ENCODE measurements at places on chromosomes 6 and 20.

DNA sequence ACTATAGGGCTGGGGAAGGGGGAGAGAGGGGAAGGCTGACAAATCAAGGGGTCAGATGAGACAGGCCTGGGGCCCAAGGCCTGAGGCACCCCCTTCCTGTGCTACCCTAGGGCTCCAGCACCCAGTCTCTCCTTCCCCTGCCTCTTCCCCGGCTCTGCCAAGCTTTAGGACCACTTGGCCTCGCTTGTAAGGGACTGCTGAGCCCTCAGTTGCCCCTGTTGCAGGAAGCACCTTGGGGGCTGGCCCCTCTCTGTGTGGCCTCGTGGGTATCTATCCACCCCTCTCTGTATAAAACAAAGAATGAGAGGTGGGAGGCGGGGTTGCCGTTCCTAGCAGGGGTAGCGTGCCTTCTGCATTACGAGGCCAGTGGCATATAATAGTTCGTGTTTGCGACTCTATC, 21.4 kb upstream of the SMOC2 start:
- no peak for DNase-seq

DNA sequence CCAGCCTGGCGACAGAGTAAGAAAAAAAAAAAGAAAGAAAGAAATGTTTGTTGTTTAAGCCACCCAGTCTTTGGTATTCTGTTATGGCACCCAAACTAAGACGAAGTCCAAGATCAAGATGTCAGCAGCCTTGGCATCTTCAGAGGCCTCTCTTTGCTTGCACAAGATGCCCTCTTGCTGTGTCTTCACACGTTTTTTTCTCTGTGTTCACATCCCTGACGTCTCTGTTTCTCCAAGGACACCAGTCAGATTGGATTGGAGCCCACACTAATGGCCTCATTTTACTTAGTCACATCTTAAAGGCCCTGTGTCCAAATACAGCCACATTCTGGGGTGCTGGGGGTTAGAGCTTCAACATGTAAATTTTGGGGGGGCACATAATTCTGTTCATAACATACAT, 380.9 kb downstream of the GJA1 start:
- no peak for DNase-seq

DNA sequence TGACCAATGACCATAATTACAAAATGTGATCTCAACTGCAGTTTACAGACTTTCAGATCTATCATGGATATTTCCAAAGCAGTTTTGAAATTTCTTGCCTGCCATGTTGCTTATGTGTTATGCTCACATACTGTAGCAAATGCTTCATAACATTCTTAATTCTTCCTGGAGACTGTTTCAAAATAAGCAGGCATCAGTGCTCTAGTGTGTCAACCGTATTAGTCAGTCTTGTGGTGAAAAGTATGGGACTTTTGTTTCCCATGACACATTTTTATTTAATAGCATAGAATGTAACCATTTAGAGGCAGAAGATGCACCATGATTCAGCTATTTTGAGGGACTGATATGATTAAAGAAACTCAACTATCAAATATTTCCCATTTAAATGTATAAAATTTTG, 1.7 kb downstream of the POPDC3 start:
- no peak for DNase-seq

GRCh38 chr6:16969699-16970655, 131.9 kb upstream of the STMND1 start:
- no peak for DNase-seq

DNA sequence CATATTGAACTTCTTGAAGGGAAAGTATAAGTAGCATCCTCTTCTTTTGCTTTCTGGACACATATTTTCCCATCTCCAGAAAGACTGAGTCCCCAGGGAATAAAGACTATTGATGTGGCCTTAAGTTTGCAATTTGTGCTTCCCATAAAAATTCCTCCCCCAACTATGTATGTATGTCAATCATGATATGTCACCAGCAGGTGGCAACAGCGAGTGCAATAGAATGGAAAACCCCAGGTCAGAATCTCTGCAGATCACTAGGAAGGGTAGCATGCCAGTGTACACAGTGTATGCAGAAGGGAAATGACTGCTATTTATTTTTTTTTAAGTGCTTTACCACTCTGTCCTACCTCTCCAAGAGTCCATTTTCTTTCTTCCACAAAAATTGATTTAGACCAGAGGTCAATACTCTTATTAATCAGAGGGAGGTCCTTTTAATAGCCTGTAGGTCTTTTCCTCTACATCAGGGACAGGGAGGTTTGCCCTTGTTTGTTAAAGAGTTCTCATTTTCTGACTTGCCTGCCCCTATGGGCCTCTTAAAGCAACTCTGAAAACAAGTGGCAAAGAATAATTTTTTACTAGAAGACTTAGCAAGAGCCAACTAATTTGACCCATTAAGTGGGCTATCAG, 61.4 kb downstream of the BMP2 start:
- peak; percentile 64 for DNase-seq

DNA sequence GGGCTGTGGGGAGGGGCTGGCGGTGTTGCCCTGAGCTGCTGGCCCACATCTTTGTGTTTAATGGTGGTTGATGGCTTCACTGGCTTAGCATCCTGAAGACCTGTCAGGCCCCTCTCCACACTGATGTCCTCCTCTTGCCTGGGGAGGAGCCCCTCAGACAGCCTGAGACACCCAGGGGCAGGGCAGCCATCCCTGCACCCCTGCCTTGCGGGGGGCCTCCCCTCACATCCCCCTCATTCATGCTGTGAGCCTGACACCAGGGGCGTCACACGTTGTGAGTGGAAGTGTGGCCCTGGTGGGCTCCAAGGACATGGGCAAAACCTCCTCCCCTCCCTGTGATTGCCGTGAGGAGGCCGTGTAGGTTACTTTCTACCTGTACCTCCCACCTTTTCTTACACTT, 152.7 kb downstream of the DTNBP1 start:
- DNase-seq = no peak

DNA sequence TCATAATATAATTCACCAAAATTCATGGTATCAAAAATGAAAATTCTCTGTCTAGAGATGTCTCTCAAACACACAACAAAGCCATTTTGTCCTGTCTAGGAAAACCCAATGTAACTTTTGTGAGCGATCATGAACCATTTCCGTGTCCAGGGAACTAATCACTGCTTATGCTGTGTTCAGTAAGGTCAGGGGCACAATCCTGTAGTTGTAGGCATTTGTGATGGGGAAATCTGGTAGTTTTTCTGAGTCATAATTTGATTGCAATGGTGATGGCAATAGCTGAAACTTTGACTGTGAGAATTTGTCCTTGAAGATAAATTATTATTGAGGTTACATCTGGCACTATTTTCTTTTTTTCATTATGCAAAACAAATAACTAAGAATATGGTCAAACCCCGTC, 21.0 kb upstream of the GCLC start:
- no peak for DNase-seq

- DNase-seq = no peak
These were observed 628.0 kb upstream of the ID4 start for GRCh38 chr6:19209202-19209601.

- no peak for DNase-seq
These were observed 168.7 kb upstream of the LRFN2 start for GRCh38 chr6:40755749-40756452.

- no peak for DNase-seq
These were observed 17.5 kb upstream of the PANK2 start for GRCh38 chr20:3871550-3872265.

GRCh38 chr20:24851346-24852019, 97.6 kb upstream of the CST7 start:
- no peak for DNase-seq

- DNase-seq = peak; percentile 40
These were observed 86.9 kb downstream of the LYRM4 start for GRCh38 chr6:5173810-5174209.

- DNase-seq = no peak
These were observed 126.5 kb downstream of the DLL1 start for GRCh38 chr6:170164271-170164900.

DNA sequence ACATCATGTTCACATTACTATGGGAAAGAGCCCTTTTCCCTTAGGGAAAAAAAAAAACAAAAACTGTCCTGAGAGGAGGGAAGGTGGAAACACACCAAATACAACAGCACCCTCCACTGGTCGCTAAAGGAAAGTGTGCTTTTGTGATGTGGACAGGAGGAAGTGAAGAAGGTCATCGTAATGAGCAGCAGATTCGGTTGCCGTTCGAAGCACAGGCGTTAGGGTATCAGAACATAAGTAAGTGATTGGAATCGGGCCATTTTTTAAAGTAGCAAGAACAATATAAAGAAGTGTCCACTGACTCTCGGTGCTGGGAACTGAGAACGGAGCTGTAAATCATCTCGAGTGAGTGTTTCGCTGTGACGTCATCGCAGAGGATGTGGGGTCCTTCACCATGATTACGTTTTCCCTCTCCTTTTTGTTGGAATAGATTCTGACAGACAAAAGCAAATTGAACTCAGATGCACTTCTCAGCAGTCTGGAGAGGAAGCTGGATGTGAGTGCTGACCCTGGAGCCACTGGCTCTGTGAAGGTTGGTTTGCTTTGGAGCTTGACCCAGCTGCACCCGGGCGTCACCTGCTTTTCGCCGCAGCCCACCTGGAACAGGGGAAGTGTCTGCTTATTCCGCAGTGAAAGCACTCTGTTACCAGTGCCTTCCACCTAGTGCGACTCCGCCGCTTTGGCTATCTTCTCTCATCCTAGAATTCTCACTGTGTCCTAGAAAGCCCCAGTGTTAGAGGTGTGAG, 203.6 kb upstream of the GMDS start:
- peak; percentile 34 for DNase-seq

DNA sequence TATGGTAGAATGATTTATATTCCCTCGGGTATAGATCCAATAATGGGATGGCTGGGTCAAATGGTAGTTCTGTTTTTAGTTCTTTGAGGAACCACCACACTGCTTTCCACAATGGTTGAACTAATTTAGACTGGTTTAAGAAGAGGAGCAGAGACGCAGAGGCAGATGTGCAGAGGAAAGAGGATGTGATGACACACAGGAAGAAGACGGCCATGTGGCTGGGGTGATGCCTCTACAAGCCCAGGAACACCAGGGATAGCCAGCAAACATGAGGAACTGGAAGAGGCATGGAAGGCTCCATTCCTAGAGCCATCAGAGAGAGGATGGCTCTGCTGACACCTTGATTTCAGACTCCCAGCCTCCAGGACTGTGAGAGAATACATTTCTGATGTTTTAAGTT, 218.3 kb upstream of the DTNBP1 start:
- DNase-seq = no peak

DNA sequence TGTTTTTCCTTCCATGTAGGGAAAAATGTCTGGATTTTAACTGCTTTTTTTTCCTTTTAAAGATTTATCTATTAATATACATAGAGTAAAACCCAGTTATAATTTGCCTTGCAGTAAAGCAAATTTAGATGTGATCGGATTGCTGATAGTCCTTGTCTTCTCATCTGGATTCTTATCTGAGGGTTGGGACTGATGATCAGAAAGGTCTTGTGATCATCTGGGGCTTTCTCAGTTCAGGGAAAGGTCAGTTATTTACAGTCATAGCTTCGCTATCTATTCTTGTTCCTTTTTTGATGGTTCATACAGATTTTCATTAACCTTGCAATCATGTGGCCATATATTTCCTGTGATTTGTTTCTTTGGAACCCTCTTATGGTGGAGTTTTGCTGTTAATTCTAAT, 63.8 kb upstream of the CLDN20 start:
- DNase-seq = no peak

GRCh38 chr6:153449279-153449678, 318.2 kb upstream of the RGS17 start:
- no peak for DNase-seq

DNA sequence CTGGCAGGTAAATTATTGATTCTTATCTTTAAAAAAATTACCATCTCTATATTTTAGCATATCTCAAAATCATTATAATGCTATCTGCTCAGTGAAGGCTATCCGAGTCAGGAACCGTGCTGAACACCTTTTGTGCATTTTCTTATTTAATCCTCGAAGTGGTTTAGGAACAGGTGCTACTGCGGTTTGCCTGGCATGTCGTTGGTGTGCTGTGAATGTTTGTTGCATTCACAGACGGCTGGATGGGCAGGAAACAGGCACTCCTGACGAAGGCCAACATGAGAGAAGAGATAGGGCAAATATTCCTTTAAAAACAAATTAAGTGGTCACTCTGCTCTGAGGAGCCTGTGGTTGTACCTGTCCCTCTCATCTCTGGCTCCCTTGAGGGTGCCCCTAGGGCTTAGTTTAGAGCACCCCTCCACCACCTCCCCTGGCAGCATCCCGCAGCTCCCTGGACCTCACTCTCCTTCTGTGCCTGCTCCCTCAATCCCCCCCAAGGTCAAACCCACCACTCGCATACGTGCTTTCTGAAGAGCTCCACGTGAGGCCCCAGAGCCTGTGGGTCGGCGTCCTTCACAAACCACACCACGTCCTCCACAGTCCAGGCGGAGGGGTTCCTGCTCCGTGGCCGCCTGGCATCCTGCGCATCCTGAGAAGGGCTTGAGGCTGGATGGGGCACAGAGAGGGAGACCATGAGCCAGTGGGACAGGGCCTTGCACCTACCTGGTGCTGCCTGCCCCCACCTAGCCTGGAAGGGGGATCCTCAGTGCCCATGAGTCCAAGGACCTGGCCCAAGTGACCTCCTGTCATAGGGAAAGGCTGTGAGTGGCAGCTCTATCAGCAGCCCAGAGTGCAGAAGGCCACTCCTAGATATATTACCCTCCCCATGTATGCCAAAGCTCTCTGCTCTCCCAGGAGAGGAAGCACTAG, 116.5 kb downstream of the SCML4 start:
- no peak for DNase-seq

- DNase-seq = no peak
These were observed 21.0 kb upstream of the TCF15 start for GRCh38 chr20:631101-631500.

GRCh38 chr20:6525447-6526303, 241.8 kb upstream of the BMP2 start:
- DNase-seq = no peak

DNA sequence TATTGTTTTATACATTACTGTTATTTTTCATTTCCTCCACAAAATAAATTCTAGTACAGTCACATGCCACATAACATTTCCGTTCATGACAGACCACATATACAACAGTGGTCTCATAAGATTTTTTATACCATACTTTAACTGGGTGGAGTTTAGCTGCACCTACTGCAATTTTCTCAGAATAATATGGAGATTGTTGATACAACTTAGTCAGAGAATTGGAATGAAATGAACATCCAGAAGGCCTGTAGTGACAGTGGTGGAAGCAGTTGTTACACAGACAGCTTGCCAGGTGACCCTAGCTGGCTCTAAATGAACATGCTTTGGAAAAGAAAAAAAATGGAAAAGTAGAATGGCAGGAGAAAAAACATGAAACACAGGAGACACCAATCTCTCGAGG, 183.2 kb upstream of the TCF21 start:
- no peak for DNase-seq
